Activated CD4-positive, alpha-beta T cell treated with anti-CD3 and anti-CD28 coated beads, Interleukin-2, amount 10 ng/mL, durations not matched to agents 7 days and 5 days (primary cell): ENCODE measurements at places on chromosomes 3 and 15. TPM values are rescaled to one million over a fixed set of nuclear protein-coding genes. Genes with fewer than 3 reads are reported as not detected.

MCF2L2 gene
- total RNA-seq = 5.4 TPM

ADAMTS7 gene
- total RNA-seq = 0.12 TPM

MRAS gene
- not detected for total RNA-seq

GRCh38 chr3:101204246-101204645, 116.1 kb downstream of the IMPG2 start:
- no peak for DNase-seq

GRCh38 chr3:124635169-124635539, 95.1 kb upstream of the UMPS start:
- no peak for DNase-seq

GRCh38 chr3:128372707-128373533, 93.8 kb downstream of the DNAJB8 start:
- DNase-seq = no peak

DNA sequence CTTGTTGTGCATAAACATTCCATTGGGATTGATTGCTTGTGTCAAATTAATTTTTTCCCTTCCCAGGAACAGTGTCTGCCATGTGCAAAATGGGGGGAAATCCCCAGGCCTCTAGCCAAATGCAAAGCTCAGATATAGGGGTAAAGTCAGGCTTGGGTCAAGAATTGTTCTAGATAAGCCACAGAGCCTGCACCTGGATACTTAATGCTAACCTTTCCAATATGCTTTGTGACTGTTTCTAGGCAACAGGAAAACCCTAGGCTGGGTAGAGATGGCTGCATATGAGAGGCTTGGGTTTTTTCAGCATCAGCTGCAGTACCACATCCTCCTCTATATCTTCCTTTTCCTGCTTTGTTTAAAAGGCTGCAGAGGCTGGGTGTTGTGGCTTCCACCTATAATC, 61.9 kb upstream of the ROPN1 start:
- no peak for DNase-seq

- no peak for DNase-seq
Observed at GRCh38 chr15:70741107-70741531, 22.2 kb downstream of the UACA start.
